ENCODE measurements at places on chromosomes 6 and 20. TPM values are rescaled to one million over a fixed set of nuclear protein-coding genes. Genes with fewer than 3 reads are reported as not detected.

DNA sequence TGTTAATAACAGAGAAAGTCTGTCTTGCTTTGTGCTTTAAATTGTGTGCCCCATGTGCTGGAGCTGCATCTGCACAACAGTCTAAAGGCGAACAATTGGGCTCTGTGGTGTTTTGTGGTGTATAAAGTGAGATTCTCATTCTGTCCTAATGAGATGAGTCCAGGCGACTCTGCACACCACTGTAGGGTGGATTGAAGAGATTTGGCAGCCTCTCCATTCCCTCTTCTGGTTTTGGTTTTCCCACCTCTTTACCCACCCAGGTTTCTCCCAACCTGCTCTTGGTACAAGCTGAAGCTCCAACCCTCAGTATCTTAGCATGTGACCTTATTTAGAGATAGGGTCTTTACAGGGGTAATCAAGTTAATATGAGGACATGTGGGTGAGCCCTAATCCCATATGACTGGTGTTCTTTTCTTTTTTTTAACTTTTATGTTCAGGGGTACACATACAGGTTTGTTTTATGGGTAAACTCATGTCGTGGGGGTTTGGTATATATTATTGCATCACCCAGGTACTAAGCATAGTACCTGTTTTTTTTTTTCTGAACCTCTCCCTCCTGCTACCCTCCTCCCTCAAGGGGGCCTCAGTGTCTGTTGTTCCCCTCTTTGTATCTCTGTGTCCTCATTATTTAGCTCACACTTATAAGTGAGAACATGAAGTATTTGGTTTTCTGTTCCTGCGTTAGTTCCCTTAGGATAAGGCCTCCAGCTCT is 217.6 kb upstream of the DTNBP1 start:
- DNase-seq: no peak

Gene TMC2
- total RNA-seq: not detected

Gene BPI
- total RNA-seq: not detected

DNA sequence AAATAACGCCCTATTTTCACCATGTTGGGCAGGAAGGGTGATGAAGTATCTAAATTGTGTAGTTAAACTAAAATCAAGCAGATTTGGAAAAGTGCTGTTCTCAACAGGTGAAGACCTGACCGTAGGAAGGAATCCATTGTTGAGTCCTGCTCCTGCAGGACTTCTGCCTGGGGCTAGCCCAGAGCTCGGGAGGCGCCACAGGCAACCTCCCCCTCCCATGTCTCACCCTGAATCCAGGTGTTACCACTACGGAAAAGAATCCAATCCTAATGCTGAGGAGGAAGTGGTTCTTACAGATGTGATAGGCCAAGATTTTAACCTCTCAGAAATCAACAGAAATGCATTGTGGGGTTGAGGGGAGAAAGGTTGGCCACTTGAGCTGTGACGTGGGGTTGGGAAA is 30.2 kb downstream of the RAB22A start:
- no peak for DNase-seq

DNA sequence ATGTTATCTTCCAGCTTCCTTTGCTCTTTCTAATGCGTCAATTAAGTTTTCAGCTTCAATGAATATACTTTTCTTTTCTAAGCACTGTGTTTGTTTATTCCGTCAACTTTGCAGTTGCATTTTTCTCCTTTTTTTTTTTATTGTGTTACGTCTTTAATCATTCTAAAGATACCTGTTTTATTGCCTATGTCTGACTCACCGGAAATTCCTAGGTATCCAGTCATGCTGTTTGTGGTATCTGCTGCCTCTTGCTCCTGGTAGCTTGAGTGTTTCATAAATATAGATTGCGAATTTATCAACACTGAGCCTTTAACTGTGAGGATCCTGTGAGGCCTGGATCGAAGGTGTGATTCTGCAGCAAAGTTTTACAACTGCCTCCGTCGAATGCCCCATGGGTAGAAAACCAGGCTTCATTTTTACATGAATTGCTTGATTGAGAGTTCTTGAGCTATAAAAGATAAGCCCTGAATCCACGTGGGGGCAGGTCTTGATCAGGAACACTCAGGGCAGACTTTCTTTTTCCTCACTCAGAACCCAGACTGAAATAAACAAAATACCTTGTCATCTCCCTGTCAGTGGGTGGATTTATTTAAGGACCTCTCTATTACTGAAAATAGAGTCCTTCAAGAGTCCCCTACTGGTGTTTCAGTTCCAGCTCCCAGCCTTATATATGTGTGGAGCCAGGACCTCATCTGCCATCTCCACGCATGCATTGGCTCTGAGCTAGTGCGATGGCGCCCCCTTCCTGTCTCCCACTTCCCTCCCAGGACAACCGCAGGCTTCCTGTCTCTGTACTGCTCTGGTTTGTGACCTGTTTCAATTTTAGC is 60.1 kb upstream of the LRRC1 start:
- DNase-seq: peak; percentile 83

GRCh38 chr6:166360243-166361076 is 18.1 kb upstream of the SFT2D1 start:
- no peak for DNase-seq

Gene OLIG3
- not detected for total RNA-seq

All from Caki2 (cell line).